ENCODE measurements at places on chromosomes 2 and 18.

DNA sequence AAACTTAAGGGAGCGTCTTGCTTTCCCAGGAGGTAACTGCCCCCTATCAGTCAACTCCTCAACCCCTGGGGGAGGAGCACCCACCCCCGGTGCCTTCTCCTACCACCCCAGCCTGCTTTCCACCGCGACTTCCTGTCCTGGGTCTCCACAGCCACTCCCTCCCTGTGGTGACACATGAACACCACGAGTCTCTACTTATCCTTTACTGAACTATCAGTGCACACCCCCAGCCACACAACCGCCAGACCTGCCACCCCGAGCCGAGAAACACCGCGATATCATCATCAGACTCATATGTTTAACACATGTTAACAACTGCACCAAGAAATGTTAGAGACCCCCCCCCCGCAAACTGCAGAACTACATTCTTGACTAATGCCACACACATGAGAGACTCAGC, 43.3 kb downstream of the LONRF2 start:
- DNase-seq, result no peak

GRCh38 chr18:62446511-62446910, 76.3 kb upstream of the ZCCHC2 start:
- no peak for DNase-seq

GRCh38 chr2:195795879-195796278, 138.9 kb downstream of the SLC39A10 start:
- no peak for DNase-seq

GRCh38 chr2:96625571-96626552, 12.2 kb downstream of the KANSL3 start:
- DNase-seq, result no peak

DNA sequence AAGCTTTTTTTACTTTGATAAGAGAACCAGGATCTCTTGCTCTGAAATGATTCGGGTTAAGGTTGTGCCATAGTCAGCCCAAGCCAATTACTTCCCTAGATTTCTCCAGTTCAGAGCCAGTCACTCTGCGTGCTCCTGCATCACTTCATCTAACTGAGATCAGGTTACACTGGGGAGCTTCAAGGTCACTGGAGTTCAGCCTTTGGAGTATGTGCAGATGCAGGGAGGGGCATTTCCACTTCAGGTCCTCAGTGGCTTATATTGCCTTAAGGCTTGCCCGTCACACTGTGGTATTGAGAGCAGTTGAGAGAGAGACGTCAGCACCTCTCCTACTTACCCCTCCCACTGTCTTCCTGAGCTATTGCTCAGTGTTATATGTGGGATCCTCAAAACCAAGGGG, 317.8 kb downstream of the EPHA4 start:
- DNase-seq, result no peak

DNA sequence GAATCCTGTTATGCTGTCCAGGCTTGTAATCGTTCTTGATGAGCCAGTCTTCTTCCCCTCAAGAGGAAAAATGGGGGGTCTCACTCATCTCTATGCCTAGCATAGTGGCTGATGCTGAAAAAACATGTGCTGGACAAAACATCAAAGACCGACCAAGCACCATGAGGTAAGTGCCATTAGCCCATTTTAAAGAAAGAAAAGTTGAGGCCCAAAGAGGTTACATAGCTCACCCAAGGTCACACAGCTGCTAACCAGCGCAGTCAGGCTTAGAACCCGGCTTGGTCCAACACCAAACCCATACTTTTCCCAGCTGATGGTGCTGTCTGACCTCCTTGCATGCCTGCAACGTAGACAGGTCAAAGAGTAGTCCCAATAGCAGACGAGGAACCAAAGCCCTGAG, 156.4 kb downstream of the INHBB start:
- DNase-seq, result no peak

DNA sequence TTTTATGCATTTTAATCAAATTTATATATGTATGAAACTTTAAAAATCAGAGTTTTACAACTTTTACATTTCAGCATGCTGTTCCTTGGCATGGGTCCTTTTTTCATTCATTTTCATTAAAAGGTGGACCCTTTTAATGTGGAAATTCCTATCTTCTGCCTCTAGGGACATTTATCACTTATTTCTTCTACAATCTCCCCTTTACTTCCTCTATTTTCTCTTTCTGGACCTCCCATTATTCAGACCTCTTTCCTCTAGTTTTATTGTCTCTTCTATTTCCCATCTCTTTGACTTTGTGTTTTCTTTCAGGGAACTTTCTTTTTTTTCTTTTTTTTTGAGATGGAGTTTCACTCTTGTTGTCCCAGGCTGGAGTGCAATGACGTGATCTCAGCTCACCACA, 5.7 kb downstream of the PROC start:
- DNase-seq, result no peak

- no peak for DNase-seq
Observed at GRCh38 chr2:239066597-239066996, 218.7 kb downstream of the TWIST2 start.

GRCh38 chr18:31429623-31430022, 17.9 kb upstream of the DSG3 start:
- DNase-seq, result no peak

DNA sequence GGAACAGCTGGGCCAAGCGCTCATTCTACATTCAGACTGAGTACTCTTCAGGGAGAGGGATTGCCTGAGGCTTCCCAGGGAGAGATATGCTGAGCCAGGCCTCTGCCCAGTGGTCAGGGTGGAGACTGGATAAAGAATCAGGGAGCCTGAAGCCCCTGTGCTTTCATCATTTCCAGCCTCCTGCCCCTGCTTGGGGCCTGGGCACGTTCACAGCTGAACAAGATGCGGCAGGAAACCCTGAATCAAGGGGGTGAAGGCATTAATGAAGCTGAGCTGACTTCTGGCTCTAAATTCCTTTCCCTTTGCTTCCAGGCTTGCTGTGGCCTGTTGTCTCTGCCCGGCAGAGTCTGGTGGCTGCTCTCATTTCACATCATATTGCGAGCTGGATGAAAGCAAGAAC, 35.0 kb downstream of the RPL37A start:
- no peak for DNase-seq

- no peak for DNase-seq
Observed at GRCh38 chr2:309148-309953, 21.5 kb upstream of the ALKAL2 start.

DNA sequence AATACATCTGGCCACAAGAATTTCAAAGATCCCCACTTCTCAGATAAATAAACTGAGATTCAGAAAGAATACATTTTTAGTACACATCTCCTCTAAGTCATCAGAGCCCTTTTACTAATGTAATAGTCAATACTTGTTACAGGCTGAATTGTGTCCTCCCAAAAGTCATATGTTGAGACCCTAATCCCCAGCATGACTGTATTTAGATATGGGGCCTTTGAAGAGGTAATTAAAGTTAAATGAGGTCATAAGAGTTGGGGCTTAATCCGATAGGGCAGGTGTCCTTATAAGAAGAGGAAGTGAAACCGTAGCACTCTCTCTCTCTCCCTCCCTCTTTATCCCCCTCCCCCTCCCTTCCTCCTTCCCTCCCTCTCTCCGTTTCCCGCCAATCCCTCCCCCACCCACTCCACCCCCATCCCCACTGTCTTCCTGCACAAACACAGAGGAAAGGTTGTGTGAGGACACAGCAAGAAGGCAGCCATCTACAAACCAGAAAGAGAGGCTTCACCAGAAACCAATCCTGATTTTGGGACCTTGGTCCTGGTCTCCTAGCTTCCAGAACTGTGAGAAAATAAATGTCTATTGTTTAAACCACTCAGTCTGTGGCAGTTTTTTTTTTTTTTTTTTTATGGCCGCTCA, 66.6 kb upstream of the ZNF397 start:
- DNase-seq, result no peak

DNA sequence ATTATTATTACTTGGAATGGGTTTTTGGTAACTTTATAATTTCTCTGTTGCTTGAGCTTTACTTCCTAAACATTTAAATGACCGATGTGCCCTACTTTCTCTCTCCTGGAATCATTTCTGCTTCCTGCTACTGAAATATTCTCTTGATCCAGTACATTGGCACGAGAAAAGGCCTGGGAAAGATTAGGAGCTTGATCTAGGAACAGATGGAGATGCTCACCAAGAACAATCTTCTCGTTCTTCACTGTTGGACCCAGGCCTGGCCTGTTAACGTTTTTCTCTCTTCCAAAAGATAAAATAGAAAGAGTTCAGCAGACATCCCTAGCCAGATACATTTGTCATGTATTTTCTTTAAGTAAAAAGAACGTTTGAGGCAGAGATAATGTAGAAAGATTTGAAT, 1356.8 kb upstream of the CRIM1 start:
- DNase-seq, result no peak

GRCh38 chr2:159971365-159972152, 90.9 kb downstream of the PLA2R1 start:
- no peak for DNase-seq

GRCh38 chr2:11368059-11368572, 23.7 kb upstream of the ROCK2 start:
- no peak for DNase-seq

- no peak for DNase-seq
Observed at GRCh38 chr2:189880429-189880828, 96.2 kb downstream of the PMS1 start.

- no peak for DNase-seq
Observed at GRCh38 chr2:126655500-126656430, at the start of gene GYPC. GYPC (plus strand) TSS chr2:126656158; CDS start chr2:126656264, 106 bp downstream.

GRCh38 chr2:60960706-60961105, 56.8 kb upstream of the PEX13 start:
- DNase-seq, result no peak

DNA sequence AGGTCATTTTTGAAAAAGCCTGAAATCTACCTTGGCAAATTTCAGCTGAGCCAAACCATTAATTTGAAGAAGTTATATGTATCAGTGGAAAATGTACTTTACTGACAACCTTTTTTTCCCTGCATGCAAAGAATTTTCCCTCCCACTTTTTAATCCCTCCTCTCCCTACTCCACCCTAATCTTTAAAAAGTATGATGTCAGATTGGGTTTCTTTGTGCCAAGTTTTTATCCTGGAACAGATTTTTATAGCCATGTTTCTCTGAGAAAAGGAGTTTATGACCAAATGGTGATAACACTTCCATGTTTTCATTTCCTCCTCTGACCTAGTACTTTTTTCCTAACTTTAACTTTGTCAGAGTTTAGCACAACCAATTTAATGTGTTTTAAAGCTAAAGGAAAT, 250.3 kb upstream of the FOSL2 start:
- DNase-seq, result no peak

GRCh38 chr2:60515721-60516226, 37.7 kb downstream of the BCL11A start:
- DNase-seq, result no peak

GRCh38 chr2:178394859-178395258, 56.1 kb downstream of the PRKRA start:
- no peak for DNase-seq

GRCh38 chr2:86790134-86790675, 508 bp downstream of the CD8A start:
- DNase-seq, result no peak

GRCh38 chr2:134227666-134228065, 26.2 kb upstream of the MGAT5 start:
- DNase-seq, result no peak

GRCh38 chr2:106638043-106638442, 150.9 kb downstream of the CD8B2 start:
- DNase-seq, result no peak

GRCh38 chr2:58971511-58972360, 730.6 kb upstream of the FANCL start:
- DNase-seq, result no peak
